ENCODE measurements at places on chromosomes 5 and 9.

GRCh38 chr5:40442346-40442745, 237.4 kb upstream of the PTGER4 start:
- DNase-seq = no peak

DNA sequence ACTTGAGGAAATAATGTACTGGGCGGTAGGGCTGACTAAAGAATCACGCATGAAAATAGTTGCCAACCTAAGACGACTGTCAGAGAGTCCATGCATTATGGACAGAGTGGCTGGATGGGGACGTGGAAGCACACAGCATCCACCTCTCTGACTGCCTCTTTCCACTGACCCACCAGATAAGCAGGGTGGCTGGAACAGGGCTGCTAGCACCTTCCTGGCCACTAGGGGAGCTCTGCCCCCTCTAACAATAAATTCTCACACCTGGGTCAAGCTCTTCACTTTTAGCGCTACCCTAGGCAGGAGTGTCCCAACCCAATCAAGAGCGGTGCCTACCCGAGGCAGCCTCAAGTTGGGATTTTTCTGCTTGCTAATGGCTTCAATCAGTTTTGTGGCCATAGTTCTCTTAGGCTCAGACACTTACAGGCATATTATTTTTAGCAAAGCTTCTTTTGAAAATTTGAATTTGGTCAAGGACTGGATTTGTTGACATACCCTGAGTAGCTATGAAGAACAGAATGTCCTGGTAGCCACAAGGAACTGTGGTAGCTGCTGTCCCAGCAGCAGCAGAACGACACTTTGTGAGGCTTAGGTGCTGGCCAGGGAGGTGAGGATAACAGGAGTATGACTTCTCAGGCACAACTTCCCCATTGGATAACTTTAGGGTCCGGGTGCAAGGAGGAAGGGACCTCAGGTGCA, 6.9 kb upstream of the TPM2 start:
- DNase-seq = no peak

DNA sequence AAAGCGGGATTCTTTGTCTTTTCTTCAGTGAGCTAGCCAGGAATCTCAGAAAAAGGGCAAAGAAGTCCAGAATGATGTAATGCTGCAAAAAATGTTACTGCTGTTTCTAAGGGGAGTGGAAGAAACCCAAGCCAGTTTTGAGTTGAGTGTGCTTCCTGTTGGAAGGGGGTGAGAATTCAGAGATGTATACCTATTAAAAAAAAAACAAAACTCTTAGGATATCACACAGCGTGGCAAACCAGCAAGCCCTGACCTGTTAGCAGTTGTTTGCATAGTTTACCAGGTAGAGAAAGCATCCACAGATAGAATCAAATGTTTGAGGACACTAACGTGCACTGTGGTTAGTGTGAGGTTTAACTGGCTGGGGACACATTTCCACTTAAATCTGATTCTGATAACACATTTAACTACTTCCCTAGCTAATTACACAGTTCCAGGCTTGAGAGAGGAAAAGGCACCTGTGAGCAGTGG, 11.4 kb downstream of the BASP1 start:
- no peak for DNase-seq

DNA sequence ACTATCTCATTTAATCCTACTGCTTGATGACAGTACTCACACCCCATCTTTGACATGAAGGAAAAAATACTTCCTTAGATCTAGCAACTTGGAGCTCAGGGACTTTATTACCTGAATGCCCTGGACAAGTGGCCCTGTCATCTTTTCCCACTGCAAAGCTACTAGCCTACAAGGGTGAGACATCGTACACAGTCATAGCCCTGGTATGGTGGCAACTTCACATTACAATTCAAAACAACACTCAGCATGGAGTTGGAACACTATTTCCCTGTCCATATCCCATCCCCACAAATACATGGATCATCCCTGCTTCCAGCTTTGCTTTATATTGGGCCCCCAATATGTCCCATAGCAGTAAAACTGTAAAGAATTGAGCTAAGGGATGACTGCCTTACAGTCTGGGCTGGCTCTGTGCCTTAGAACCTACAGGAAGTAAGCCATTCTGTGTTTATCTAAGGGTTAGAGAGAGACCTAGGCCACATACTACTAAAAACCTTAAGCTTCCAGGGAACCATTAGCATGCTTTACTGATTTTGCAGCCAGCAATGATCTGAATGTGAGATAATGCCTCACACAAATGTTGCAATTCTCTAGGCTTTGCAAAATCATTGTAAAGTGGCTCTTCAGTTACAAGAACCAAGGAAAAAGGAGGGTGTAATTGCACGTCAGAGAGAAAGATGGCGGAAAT, 55.9 kb downstream of the OTULIN start:
- no peak for DNase-seq

DNA sequence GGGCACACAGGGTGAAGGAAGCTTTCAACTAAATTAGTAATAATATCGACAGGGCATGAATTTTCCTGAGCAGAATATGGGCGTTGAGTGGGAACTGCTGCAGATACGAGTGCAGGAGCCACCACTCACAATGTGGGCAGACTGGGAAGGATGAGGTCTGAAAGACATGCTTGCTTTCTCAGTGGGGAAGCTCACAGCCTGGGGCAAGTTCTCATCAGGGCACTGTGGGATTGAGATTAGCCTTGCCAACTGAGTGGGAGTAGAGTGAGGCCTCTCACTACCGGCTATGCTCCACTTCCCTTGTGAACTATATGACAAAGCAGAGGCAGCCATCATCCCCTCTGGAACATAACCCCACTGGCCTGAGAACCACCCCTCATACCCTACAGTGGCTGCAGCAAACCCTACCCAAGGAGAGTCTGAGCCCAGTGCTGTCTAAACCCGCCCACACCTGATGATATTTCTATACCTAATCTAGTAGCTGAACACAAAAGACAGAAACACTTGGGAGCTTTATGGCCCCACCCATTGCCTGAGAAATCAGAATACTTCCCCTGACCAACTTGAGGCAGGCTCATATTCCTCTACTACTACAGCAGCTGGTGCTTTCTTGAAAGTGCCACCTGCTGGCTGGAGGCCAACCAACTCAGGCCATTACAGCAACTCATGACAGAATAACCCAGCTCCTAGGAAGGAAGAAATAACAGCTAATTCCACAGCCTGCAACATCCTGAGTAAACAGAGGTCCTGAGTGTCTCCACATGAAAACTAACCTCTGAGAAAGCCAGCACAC, 173.7 kb upstream of the SPEF2 start:
- no peak for DNase-seq

DNA sequence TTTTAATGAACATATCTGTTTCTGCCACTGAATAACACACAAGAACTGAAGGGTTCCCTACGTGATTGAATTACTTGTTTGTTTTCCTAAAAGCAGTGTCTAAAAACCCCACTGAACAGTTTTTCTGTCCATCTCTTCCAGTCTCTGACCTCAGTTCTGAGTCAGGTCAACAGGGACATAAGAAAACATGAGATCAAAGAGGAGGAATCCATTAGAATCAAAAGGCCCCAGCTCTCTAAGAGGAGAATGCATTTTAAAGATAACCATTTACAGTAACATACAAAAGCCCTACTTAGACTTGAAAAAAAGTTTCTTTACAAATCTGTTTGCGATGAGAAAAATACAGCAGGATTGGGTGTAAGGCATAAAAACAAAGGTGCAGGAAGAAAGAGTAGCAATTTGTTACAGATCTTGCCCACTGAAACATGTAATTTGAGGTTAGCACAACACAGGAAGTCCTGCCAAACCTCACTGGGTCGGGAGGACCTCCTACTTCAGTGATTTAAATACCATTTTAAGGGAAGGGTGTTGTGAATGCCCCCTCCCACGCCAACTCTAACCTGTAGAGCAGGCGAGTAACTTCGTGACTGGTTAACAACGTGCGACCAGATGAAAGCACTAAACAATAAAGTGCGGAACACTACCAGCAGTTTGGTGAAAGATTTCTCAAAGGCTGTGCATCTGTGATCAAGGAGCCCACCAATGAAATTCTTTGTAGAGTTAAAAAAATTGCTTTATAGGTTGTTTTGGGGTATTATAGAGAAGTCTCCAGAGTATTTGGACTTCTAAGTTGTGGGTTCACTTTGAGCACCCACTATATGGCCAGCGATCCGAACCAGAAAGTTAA, 1.3 kb downstream of the QSOX2 start:
- no peak for DNase-seq

DNA sequence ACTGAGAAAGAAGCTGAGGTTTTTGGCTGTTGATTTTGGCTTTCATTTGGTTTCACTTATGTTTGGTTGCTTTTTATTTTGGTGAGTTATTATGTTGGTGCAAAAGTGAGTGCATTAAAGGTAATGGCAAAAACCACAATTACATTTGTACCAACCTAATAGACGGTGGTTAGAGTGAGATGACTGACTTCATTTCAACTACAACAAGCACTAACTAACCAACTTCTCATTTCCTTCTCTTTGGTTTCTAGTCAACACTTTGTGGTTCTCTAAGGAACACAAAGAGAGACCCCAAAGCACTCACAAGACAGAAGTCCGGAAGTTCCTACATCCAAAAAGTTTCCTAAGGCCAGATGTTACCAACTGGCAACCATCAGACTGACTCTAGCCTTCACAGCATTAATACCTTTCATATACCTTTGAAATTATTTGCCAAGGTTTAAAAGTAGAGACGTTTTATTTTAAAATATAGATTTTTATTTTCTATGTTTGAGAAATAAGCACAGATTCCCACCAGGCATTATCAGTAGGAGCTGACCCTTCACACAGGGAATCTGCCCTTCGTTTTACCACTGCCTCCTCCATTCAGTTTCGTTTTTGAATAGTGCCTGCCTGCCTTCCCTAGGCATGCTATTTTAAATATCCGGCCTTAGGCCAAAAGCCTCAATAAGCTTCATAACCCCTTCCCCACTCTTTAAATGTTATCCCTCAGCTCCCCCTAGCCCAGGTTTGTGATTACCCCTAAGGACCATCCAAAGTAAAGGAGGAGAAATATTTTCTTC, 301.1 kb upstream of the PTGER4 start:
- DNase-seq = no peak

GRCh38 chr5:132459983-132460838, 30.4 kb downstream of the IRF1 start:
- no peak for DNase-seq
